Neural crest cell (in vitro differentiated cells): ENCODE measurements at places on chromosomes 7 and 10. TPM values are rescaled to one million over a fixed set of nuclear protein-coding genes. Genes with fewer than 3 reads are reported as not detected.

Gene NUTM2D
- 13.0 and 13.5 TPM in 2 replicates for total RNA-seq

Gene UPK3B
- total RNA-seq, result 0.77 TPM in 1 of 2 replicates, not detected in the other

Gene NRCAM
- 33.2 and 35.0 TPM in 2 replicates for total RNA-seq

Gene CACNB2
- total RNA-seq, result 2.1 and 2.2 TPM in 2 replicates

Gene MRC1
- not detected in 2 replicates for total RNA-seq

DNA sequence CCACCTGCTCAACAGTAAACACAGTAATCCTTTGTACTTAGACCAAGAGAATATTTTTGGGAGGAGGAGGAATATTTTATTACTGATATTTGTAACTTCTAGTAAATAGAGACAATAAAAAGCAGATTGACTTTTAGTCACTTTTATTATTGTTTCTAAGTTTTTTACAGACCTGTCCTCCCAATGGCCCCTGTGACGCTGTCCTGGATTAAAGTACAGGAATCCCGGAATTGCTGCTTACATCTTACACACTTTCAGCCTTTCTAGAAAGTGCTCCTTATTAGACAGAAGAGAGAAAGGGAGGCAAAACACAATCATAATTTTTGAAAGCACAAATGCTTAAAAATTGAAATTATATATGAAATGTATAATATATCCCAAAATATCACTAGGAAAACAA lies 86.4 kb upstream of the PRKG1 start:
- DNase-seq, result no peak

DNA sequence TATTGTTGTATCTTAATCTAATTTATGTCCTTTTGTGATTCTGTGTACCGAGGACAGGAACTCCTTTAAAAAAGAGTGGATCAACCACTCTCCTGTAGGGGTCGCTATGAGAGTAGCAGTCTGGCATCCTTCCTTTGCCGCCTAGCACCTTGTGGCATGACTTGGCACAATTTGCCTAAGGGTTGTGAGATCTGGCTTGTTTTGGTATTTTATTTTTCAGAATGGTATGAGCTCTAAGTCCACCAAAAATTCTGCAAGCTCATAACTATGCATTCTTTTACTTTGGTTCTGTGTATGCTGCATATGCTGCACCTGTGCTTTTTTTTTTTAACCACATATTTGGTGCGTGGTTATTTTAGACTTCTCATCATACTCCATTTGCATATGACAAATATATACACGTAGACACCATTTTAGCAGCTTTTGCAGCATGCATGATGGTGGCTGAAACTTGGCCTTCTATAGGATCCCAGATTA lies 112.8 kb downstream of the CDK14 start:
- DNase-seq, result peak; percentile 17

- no peak for DNase-seq
Observed at GRCh38 chr7:148290538-148290937, 300.0 kb upstream of the C7orf33 start.

- DNase-seq, result no peak
Observed at GRCh38 chr10:115972426-115972825, 300.6 kb downstream of the GFRA1 start.

GRCh38 chr7:143147070-143147469 lies 15.2 kb downstream of the PIP start:
- no peak for DNase-seq

DNA sequence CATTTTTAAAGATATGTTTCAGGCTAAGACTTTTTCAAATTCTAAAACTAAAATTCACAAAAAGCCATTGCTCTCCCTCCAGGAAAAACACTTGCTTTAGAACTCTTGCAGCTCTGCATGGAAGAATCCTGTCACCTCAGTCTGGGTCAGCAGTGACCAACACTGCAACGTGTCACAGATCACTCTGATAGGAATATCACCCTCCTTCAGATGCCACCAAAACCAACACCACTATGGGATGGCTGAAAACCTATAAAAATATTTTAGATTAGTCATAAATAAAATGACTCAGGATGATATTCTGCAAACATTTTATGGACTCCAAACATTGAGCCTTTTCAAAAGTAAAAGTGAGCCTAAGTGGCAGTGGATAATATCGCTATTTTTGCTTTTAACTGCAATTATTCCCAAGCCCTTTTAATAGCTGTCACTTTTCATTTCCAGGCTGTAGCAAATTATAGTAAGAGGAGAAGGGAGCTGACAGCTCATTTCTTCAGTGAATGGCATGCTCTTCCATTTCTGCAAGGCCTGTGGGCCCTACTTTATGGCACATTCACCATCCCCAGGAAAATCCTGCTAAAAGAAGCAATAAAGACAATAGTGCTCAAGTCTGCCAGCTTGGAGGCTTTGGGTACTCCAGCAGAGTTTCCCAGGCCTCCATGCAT lies 21.3 kb downstream of the ELMO1 start:
- DNase-seq, result no peak

- no peak for DNase-seq
Observed at GRCh38 chr10:48604039-48604990, 558 bp downstream of the ARHGAP22 start.

GRCh38 chr10:4488904-4489303 lies 337.1 kb upstream of the AKR1E2 start:
- no peak for DNase-seq

DNA sequence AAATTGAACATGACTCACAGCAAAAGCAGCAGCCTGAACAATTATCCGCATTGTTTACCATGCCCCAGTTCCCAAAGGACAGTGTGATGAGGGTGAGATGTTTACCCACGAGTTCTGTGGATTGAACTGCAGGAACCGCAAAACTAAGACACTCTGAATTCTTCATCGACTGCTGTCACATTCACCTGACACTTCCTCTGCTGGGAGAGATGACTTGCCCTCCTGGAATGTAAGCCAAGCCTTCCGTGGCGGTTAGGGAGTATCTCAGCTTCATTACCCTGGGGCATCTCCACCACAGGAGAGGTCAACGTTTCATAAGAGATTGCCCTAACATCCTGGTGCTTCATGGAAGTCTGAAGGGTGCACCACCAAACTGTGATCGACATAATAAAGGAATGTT lies 374.6 kb upstream of the ADARB2 start:
- no peak for DNase-seq

GRCh38 chr7:13308423-13308822 lies 621.0 kb downstream of the ARL4A start:
- no peak for DNase-seq

DNA sequence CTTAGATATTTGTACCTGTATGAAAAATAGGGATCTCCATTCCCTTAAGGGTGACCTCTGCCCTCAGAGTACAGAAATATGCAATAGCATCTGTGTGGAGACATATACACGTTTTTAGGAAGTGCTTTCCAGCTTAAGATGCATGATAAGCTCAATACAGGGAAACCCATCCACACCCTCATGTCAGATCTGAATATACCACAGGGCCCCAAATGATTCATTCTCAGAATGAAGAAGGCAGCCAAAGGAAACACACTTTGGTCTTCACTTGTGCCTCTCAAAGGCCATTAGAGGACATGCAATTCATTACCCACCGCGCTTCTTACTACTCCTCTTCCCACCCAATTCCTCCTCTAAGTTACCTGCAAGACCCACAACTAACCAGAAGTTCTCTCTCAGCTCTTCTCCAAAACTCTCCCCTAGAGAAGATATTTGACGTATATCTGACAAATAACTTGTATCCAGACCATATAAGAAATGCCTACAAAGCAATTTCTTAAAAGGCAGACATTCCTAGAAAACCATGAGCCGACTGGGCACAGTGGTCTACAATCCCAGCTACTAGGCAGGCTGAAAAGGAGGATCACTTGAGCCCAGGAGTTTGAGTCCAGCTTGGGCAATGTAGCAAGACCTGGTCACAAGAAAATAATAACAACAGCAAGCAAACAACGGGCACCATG lies 103.0 kb downstream of the OAT start:
- no peak for DNase-seq

DNA sequence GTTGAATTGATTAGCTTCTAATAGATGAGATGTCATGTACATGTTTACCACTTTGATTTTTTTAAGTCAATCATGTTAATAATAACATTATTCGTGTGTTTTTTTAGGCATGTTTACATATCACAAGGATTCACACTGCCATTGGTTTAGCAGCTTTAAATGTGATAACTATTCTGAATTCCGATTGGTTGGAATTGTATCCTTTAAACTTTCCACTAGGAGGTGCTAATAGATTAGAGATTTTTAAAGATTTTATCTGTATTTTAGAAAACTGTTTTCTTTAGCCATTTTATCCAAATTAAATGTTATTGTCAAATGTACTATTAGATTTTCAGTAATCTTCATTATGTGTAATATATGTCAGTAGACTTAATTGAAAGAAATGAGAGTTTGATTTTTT lies 83.2 kb downstream of the HECTD2 start:
- no peak for DNase-seq

DNA sequence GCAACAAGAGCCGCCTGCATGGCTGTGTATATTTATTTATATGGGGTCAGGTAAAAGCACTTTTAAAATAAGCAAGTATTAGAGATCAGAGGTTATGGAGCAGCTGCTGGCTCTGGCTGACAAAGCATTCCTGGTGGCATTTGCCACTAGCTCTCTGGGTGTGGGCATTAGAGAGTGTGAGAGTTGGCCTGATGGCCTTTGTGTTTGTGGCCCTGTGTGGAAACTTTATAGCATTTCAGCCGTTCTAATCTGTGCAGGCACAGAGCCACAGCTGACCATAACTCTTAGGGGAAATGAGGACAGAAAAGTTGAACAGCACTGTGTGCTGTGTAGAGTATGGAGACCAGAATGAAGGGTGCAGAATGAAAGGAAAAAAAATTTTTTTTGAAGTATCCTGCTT lies 118.9 kb downstream of the AUTS2 start:
- no peak for DNase-seq

DNA sequence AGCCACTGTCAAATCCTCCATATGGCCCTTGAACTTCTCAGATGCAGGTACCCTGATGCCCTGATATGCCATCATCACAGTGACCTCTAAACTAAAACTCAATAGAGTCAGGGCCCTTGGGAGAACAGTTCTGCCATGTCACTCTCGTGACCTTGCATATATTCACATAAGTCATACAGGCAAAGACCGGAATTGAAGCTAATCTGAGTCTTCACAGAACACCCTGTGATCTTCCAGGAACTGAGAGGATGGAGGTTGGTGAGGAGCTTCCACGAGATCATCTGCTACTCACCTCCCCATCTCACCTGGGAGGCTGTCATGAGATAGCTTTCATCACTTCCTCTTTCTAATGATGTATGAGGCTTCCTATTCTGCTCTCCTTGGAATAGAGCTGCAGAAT lies 228.7 kb upstream of the CCDC6 start:
- no peak for DNase-seq

- DNase-seq, result no peak
Observed at GRCh38 chr7:72343991-72344390, 68.1 kb downstream of the CALN1 start.

DNA sequence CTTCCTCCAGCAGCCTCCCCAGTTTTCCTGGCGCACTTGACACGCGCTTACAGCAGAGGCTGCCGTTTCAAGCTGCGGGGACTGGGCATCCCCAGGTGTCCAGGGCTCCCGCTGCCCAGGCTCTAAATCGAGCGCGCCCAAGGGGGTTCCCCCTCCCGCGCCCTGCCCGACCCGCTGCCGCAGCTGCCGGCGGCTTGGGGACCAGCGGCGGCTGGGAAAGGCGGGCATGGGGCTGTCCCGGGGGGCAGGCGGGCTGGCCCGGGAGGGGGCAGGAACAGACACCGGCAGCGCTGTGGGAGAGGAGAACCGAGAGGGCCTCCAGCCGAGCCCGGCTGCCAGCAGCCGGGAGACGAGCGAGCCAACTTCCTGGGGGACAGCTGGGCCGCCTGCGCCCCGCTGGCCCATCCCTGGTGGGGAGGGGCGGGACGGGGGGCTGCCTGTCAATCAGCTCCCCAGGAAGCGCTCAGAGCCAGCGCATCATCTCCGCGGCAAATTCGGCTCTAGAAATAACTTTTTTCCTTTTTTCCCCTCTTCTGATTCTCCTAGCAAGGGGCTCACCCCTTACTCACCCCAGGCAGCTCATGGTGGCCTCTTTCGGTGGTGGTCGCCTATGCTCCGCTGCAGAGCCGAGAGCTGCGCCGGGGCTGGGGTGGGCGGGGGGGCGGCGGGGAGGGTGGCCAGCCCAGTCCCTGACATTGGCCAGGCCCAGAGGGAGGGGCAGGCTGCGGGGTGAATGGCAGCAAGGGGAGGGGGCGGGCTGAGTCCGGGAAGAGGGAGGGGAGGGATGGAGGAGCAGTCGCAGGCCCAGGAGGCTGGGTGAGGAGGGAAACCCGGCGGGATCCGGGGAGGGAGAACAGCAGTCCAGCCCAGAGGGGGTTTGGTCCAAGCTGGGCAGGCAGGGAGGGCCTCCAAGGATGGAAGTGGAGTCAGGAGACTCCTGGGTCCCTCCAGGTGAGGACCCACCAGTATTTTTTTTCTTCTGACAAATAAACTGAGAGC lies 14.7 kb downstream of the GRID2IP start:
- DNase-seq, result peak; percentile 49

GRCh38 chr10:114103284-114103683 lies 59.6 kb downstream of the ADRB1 start:
- DNase-seq, result no peak

DNA sequence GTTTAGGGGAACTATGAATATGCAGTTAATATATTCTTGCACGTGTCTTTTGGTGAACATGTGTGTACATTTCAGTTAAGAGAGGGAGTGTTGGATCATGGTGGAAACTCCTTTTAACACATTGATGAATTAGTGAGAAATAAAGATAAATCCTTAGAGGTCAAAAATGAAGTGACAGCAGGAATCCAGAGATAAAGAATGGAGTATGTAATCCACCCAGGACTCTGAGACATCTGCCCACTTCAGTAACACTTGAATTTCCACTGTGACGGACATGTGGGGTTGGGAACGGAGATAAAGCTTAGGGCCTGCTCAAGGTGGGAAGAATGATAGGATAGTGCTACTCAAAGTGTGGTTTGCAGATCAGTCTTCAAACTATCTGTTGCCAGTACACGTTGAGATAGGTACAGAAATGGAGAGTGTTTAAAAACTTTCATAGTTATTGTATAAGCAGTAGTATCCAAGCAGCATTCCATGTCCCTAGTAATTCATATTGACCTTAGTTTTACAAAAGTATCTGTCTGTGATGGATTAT lies 6.6 kb upstream of the RELN start:
- no peak for DNase-seq
